ENCODE measurements at places on chromosomes 5 and 9.
A peak's percentile ranks its signal among the peaks of the same experiment; 100 is the strongest.

DNA sequence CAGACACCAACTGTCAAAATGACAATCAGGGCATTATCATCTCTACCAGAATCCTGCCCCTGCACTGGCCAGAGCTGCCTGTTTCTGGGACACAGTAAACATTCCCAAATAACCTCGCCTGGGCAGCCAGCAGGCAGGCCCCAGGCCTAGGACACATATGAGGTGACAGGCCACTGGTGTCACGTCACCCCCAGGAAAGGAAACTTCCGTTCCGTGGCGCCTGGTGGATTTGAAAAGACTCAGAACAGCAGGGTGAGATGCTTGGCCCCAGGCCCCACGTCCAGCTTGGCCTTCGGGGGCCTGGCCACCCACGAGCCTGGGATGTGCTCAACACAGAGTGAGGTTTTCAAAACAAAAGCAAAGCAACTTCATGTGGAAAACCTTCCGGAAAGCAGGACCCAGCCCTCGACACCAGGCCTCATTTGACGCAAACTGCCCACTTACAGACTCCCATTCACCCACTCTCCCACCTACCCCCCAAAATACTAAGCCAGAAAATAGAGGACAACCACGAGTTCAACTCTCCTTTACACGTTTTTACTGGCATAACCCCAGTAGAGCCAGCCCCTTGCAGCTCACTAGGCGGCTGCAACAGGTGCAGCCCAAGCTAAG, 1.2 kb downstream of the SEMA4D start:
- DNase-seq, result peak; percentile 38

DNA sequence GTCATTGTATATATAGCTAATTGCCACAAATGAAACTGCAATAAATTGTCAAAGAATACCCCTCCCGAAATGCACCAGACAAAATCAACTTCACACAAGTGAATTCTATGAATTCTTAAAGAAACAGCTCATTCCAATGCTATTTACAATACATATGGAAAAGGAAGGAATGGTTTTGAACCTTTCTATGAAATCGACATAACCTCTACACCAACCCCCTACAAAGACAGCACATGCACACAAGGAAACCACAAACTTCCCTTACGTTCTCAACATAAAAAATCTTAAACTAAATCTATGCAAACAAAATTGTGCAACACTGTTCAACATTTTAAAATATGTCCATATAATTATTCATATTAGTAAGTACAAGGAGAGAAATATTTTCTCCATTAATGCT, 39.2 kb downstream of the MARCHF11 start:
- DNase-seq, result no peak

GRCh38 chr9:128470560-128470959, 14.8 kb downstream of the ODF2 start:
- peak; percentile 26 for DNase-seq

DNA sequence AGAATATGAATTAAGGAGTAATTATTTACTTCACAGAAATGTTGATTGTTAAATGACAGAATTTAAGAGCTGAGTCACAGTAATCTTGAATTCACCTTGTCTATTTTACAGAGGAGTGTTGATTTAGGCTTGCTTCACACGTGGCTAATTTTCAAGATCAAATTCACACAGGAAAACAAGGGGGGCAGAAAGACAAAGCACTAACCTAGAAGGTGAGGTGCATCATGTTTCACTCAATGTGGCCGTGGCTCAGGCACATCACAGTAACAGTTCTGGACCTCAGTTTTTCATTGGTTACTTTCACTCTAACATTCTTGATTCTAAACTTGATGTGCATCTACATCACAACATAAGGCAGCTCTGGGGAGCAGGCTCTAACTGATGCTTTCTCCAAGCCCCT, 69.6 kb upstream of the GNAQ start:
- DNase-seq, result no peak

DNA sequence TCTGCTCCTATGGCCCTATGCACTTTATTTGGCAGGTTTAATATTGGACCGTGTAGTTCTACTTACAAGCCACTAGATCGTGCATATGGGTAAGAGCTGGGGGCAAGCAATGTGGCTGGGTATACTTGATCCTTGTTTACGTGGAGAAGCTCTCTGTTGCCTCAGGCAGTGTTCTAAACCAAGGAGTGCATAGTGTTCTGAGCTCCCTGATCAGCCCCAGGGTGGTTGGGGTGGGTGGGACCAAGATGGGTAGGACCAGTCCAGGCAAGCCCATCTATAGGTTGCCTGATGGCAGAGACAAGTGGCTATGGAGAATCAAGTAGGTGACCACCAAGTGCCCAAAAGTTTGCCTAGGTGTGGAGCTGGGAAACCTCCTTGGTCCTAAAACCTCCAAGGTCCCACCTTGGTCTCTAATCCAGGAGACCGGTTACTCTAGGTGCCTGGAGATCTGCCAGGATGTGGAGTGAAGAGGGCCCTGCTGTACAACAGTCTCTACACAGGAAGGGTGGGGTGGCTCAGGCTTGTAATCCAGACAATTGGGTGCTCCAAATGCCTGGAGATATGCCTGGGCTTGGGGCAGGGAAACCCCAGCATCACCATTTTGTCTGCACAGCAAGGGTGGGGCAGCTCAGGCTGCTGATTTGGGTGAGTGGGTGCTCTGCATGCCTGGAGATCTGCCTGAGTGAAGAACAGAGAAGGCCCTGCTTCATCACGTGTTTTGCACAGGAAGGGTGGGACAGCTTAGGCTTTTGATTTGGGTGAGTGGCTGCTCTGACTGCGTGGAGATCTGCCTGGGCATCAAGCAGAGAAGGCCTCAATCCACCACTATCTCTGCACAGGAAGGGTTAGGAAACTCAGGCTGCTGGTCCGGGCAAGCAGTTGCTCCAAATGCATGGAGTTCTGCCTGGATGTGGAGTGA, 659.8 kb downstream of the TLE4 start:
- DNase-seq, result no peak

DNA sequence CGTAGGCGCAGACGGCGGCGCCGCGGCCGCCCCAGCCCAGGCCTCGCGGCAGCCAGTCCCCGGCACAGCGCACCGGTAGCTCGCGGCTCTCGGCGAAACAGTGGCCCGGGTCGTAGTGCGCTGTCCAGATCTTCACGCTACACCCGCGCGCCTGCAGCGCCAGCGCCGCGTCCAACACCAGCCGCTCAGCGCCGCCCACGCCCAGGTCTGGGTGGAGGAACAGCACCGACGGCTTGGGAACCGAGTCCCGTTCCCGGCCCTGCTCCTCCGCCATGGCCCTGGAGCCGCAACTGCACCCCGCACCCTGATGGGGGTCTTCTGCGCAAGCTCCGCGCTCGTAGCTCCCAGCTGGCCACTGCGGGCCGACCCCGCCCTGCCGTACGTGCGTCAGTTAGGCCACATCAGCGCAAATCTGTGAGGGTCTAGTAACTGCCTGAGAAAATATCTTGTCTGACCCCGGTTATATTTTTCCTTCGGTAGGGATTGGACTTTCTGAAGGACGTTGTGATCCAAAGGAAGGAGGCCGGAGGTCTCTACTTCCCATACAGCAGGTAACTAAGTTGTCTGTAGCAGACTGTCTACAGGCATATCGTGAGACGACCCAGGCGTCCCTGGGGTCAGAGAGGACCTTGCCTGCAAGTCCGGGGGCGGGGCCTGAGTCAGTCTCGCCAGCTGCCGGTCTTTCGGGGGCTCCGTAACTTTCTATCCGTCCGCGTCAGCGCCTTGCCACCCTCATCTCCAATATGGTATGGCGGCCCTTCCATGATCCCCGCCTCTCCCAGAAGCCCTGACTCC, at the start of the genes ALG2 and SEC61B:
Gene ALG2 (minus strand): TSS at position 322 of the 795 bp plus-strand sequence. CDS start 48 bp downstream, at position 274.
Gene SEC61B (plus strand): TSS at position 662 of the 795 bp plus-strand sequence. CDS start 82 bp downstream, at position 744.
- peak; percentile 94 for DNase-seq

- DNase-seq, result no peak
Observed at GRCh38 chr5:37214550-37214949, 34.6 kb downstream of the CPLANE1 start.

- no peak for DNase-seq
Observed at GRCh38 chr5:179124853-179125788, 64.9 kb downstream of the ZNF354C start.

DNA sequence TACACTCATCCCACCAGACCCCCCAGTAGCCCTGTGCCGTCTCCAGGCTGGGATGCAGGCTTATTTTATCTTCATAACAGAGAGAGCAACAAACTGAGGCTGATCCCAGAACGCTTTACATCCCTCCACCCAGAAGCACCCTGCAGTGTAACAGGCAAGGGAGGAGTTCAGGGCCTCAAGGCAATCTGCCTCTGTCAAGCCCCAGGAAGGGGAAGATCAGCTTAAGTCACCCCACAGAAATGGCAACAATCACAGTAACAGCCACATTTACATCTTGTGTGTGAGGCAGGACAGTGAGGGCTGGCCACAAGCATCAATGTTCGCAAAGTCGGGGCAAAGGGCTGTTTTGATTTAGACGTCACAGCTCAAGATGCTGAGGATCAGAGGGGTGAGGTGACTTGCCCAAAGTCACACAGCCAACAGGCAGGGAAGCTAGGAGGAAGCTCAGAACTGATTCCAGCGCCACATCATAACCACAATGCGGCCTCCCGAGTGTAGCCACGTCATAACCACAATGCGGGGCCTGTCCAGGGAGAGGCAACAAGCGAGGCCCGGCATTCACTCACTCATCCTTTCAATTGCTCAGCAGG, 14.4 kb downstream of the STK10 start:
- no peak for DNase-seq

DNA sequence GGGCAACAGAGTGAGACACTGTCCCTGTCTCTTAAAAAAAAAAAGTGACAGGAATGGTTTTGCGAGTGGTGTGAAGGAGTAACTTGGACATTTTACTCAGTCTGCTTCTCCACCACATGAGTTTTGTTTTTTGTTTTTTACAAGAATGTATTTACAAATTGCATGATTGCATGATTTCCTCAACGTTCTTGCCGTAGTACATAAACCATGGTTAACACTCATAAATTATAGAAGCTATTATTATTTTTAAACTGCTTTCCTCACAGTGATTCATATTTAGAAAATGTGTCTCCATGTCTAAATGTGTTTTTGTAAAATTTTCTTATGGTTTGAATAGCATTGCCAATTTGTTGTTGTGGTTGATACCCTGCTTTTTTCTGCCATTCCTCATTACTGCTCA, 220.0 kb downstream of the GOLPH3 start:
- no peak for DNase-seq

- no peak for DNase-seq
Observed at GRCh38 chr5:170293273-170293672, 4.3 kb downstream of the LCP2 start.

GRCh38 chr5:138569782-138570181, 5.4 kb downstream of the HSPA9 start:
- DNase-seq, result no peak

- DNase-seq, result no peak
Observed at GRCh38 chr5:115949096-115949495, 13.2 kb upstream of the LVRN start.

DNA sequence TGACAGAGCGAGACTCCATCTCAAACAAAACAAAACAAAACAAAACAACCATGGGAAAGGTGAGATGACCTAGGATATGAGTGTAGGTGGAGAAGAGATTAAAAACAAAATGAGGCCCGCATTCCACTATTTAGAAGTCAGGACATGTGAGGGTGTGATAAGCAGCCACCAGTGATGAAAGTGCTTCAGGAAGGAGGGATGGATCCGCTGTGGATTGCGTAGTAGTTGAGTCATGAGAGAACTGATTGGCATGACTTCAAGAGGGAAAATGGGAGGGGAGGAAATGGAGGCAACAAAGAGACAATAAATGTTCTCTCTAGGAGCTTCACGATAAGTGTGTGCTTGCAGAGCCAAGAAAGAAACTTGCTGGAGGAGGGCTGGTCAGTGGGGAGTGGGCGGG, 367.6 kb downstream of the ARL15 start:
- DNase-seq, result no peak

DNA sequence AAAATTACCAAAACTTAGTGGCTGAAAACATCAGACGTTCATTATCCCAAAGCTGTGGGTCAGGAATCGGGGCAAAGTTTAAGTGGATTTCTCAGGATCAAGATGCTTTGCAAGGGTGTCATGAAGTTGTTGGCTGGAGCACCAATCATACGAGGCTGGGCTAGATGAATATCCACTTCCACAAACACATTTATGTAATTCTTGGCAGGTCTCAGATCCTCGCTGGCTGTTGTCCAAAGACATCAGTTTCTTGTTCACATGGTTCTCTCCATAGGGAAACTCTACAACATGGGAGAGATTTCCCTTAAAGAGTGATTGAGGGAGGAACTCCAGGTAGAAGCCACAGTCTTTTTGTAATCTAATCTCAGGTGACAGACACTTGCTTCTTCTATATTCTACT, 20.2 kb upstream of the CCDC192 start:
- no peak for DNase-seq

DNA sequence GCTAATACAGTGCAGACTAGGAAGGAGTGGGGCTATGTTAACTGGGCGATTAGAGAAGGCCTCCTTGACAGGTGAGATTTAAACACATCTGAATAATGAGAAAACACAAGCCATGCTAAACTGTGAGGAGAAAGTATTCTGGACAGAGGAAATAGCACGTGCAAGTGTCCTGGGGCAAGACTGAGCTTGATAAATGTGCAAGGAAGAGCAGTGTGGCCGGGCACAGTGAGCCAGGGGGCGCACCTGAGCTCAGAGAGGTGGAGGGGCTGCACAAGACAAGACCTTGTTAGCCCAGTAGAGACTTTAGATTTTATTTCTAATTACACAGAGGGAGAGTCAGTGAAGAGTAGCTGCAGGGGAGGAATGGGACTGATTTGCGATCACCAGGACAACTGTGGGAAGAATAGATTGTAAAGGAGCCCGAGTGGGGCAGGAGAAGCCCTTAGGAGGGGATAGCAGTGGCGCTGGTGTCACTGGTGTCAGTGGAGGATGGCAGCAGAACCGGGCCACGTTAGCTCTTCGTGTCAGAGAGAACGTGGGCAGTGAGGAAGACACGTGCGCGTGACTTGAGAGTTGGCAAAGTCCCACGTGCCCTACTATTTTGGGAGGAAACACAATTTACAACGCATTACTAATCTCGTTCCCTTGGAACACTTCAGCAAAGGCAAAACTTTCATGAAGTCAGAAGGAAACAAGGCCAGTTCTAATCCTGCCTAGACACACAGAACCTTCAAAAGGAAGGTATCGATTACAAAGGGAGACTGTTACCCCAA, 17.9 kb upstream of the C5orf47 start:
- DNase-seq, result no peak

GRCh38 chr9:2043243-2043642, 28.1 kb downstream of the SMARCA2 start:
- no peak for DNase-seq

GRCh38 chr5:121962347-121962670, 534 bp downstream of the SRFBP1 start:
- DNase-seq, result no peak

DNA sequence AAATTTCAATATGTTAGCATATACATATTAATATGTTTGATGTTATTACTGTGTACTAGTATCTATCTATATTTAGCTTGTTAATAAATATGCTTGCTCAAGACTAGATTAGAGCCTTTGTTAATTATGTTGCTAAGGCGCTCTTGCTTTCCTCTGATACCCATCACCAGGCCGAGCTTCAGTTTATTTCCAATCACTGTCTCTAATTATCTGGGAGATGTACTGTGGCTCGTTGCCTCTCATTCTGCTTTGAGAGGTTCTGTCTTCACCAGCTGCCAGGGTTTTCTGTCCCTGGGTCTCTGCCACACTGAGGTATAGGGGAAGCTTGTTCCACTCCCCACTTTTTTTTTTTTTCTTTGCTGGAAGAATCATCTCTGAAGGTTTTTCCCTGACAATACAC, 21.0 kb upstream of the TAF11L2 start:
- DNase-seq, result no peak

- no peak for DNase-seq
Observed at GRCh38 chr5:25573691-25574090, 928.9 kb upstream of the CDH10 start.

- peak; percentile 58 for DNase-seq
Observed at GRCh38 chr9:14906000-14906399, 4.2 kb downstream of the FREM1 start.

- peak; percentile 88 for DNase-seq
Observed at GRCh38 chr9:84851935-84852585, 182.5 kb downstream of the NTRK2 start.
